Lower lobe of right lung (tissue), 2 donors: ENCODE measurements at places on chromosomes 4 and X. TPM values are rescaled to one million over a fixed set of nuclear protein-coding genes. Genes with fewer than 3 reads are reported as not detected.

Gene LINC00632
- total RNA-seq, result 173 TPM

Gene WNK3
- total RNA-seq, result 0.62 TPM

DNA sequence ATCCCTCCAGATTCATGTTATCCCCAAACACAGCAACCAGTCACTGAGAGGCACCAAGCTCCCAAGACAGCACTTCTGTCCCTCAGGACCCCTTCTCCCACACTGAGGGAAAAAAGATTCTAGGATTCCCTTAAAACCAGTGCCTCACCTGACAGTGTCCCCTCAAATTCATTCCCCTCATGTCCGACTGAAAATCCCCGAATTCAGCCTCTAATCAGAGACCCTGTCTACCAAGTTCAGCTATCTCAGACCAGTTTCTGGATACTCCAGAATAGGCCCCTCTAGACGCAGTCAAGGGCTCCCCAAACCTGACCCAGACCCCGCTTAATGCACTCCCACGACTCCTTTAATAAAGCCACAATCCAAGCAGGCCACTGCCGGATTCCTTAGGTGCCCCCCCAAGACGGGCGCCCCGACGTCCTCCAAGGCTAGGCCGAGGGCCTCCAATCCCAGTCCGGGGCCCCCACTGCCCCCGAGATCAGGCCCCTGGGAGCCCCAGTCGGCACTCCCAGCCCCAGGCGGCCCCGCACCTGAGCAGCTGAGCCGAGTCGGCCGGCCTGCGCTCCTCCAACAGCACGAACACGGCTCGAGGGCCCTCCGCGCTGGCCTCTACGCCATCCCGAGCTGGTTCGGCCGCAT, 457 bp downstream of the TFE3 start:
- H3K4me1 ChIP-seq, result peaks cover 24% of the 10 kb centered on the region
- H3K27me3 ChIP-seq, result no peaks in the 10 kb centered on the region
- peak overlapping the region; percentile 96 for H3K27ac ChIP-seq
- H3K4me3 ChIP-seq, result peak overlapping the region; percentile 72
- DNase-seq, result no peak
- H3K36me3 ChIP-seq, result peaks cover 18% of the 10 kb centered on the region

- no peaks in the 10 kb centered on the region for H3K36me3 ChIP-seq
- H3K27ac ChIP-seq, result no peak overlapping the region
- no peak for DNase-seq
- peak overlapping the region; percentile 45 for H3K4me3 ChIP-seq
- H3K27me3 ChIP-seq, result peaks cover 76% of the 10 kb centered on the region
- H3K4me1 ChIP-seq, result peaks cover 68% of the 10 kb centered on the region
Observed at GRCh38 chr4:133151341-133151690, 2.2 kb downstream of the PCDH10 start.
